ENCODE measurements at places on chromosomes 5 and 9. TPM values are rescaled to one million over a fixed set of nuclear protein-coding genes. Genes with fewer than 3 reads are reported as not detected.

GRCh38 chr5:102554728-102555127 is 55.9 kb upstream of the SLCO6A1 start:
- no peaks in the 10 kb centered on the region for H3K36me3 ChIP-seq
- no peaks in the 10 kb centered on the region for H3K4me1 ChIP-seq
- no peak overlapping the region for H3K27ac ChIP-seq
- no peaks in the 10 kb centered on the region for H3K27me3 ChIP-seq
- no peak overlapping the region for H3K4me3 ChIP-seq

DNA sequence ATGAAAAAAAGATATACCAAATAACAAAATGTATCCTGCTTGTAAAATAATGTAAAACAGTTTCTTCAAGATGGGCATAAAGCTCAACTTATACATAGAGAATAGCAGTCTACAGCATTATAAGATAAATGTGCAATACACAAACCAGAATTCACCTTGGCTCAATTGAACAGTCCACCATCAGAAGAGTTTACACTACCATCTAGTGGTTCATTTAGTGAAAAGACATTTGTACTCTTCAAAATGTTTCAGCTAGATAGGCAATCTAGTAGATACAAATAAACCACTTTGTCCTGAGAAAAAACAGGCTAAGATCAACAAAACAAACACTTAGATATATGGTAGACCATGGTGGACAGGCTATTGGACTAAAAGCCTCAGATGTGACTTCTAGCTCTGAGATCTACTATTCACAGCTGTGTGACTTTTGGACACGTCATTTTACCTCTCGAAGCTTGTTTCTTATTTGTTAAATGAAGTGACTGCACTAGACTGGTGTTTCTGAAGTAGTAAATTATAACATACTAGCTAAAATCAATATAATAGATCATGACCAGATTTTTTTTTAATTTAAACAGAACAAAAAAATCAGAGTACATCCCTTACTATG is 22.1 kb upstream of the TPD52L3 start:
- no peak overlapping the region for H3K4me3 ChIP-seq
- no peaks in the 10 kb centered on the region for H3K27me3 ChIP-seq
- no peak overlapping the region for H3K27ac ChIP-seq
- no peaks in the 10 kb centered on the region for H3K4me1 ChIP-seq

- H3K4me3 ChIP-seq = peak overlapping the region; percentile 18
- H3K27ac ChIP-seq = no peak overlapping the region
- H3K4me1 ChIP-seq = peaks cover 80% of the 10 kb centered on the region
- H3K27me3 ChIP-seq = no peaks in the 10 kb centered on the region
Observed at GRCh38 chr9:128091144-128091543, 23.1 kb downstream of the SLC25A25 start.

DNA sequence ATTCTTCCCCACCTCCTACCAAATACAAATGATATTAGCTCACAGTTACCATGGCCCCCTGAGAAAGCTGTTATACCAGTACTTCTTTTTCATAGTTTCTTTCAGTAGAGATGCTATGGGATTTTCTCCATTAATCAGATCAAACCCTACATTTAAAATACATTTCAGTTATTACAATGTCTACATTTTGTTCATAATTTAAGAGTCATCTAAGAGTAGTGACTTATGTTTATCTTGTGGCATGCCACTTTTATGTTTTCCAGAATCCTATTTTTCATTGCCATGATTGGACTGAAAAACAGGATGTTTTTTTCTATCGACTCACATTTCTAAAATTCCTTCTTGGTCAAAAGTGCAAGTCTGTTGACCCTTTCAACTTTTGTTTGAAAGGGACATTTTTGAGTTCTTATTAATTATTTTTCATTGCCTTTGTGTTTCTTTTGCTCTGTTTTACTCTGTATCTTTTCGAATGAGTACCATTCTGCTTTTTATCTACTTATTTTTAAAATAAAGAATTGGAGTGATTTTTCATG is 77.4 kb upstream of the ANXA1 start:
- no peak overlapping the region for H3K4me3 ChIP-seq
- no peaks in the 10 kb centered on the region for H3K36me3 ChIP-seq
- no peak for DNase-seq
- H3K27ac ChIP-seq = no peak overlapping the region
- no peaks in the 10 kb centered on the region for H3K27me3 ChIP-seq
- H3K4me1 ChIP-seq = peaks cover 17% of the 10 kb centered on the region

GRCh38 chr5:39109606-39110005 is 35.4 kb upstream of the RICTOR start:
- H3K27ac ChIP-seq = no peak overlapping the region
- DNase-seq = no peak
- H3K27me3 ChIP-seq = no peaks in the 10 kb centered on the region
- H3K4me1 ChIP-seq = no peaks in the 10 kb centered on the region
- no peaks in the 10 kb centered on the region for H3K36me3 ChIP-seq

DNA sequence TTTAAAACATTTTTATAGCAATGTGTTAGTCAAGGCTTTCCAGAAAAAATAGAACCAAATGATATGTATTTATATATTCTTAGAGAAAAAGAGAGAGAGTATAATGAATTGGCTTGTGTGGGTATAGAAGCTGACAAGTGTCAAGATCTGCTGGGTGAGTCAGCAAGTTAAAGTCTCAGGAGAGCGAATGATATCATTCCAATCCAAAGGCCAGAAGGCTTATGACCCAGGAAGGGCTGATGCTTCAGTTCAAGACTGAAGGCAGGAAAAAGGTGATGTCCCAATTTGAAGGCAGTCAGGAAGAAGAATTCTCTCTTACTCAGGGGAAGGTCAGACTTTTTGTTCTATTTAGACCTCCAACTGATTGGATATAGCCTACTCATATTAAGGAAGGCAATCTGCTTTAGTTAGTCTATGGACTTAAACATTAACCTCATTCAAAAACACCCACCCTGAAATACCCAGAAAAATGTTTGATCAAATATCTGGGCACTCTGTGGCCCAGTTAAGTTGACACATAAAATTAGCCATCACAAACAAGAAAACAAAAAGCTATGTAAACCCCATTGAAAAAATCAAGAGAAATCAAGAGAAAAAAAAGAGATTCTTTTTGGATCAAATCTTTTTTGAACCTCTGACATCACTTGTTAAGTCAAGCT is 189.6 kb downstream of the PIK3R1 start:
- H3K27ac ChIP-seq = no peak overlapping the region
- no peaks in the 10 kb centered on the region for H3K36me3 ChIP-seq
- H3K4me1 ChIP-seq = no peaks in the 10 kb centered on the region
- no peaks in the 10 kb centered on the region for H3K27me3 ChIP-seq

GRCh38 chr5:2610986-2611385 is 140.5 kb downstream of the IRX2 start:
- H3K4me1 ChIP-seq = no peaks in the 10 kb centered on the region
- H3K4me3 ChIP-seq = no peak overlapping the region
- no peaks in the 10 kb centered on the region for H3K27me3 ChIP-seq
- no peaks in the 10 kb centered on the region for H3K36me3 ChIP-seq
- DNase-seq = no peak

DNA sequence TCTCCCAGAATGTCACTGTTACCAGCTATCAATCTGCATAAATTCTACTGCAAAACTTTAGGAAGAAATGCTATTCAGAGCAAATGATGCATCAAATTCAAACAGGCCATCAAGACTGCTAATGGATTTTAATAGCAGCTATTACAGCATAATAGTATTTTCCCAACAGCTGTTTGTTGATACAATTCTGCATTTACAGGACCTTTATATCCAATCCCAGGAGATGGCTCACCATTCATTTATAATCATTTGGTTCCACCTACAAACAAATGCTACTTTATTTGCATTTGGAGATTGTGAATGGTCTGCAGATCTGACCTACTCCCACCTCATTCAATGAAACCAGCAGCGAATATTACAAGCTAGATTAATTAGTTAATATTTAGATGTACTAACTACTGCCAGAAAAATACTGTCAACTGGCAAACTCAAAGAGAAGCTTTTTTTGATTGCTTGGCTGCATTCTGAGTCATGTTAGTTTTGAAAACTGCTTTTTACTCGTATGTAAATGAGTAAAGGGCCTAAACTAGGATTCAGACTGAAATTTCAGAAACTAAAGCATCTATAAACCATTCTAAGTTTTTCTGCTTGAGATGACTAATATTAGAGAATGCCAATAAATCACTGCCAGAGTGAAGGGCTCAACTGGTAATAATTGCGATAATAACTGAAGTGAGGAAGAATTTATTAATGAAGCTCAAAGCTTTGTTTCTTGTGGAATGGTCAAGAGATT is 7.1 kb upstream of the PCA3 start:
- no peaks in the 10 kb centered on the region for H3K27me3 ChIP-seq
- H3K4me1 ChIP-seq = peaks cover 9% of the 10 kb centered on the region
- H3K27ac ChIP-seq = no peak overlapping the region
- DNase-seq = no peak
- H3K36me3 ChIP-seq = no peaks in the 10 kb centered on the region

DNA sequence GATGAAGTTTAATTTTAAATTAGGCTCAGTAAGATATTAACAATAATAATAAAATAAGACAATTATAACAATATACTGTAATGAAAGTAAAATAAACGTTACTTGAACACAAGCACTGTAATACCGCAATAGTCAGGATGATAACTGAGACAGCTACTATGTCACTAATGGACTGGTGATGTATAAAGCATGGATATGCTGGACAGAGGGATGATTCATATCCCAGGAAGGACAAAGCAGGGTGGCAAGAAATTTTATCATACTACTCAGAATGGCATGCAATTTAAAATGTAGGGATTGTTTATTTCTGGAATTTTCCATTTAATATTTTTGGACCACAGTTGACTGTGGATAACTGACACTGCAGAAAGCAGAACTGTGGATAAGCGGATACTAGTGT is 196.9 kb downstream of the VPS13A start:
- H3K27ac ChIP-seq = no peak overlapping the region
- no peak for DNase-seq
- H3K36me3 ChIP-seq = peaks cover 23% of the 10 kb centered on the region
- no peak overlapping the region for H3K4me3 ChIP-seq

- no peaks in the 10 kb centered on the region for H3K4me1 ChIP-seq
- no peaks in the 10 kb centered on the region for H3K27me3 ChIP-seq
- H3K4me3 ChIP-seq = no peak overlapping the region
- H3K27ac ChIP-seq = no peak overlapping the region
Observed at GRCh38 chr5:2531318-2531717, 220.2 kb downstream of the IRX2 start.

DNA sequence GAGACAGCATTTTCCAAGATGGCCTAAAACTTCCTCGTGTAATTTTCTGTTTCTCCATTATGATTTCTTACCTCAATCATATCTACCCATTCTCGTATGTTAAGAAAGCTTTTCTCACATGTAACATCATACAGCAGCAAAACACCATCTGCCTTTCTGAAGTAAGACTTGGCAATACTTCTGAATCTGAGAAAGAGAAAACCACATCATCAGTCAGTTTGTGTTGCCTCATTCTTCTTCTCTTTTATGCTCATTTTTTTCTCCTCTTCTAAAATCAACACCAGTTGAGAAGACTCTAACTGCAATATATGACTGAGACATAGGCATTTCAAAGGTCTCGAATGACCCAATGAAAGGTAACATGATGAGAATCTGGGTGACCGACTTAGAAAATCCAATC is 66.0 kb downstream of the RASEF start:
- no peak for DNase-seq
- no peaks in the 10 kb centered on the region for H3K27me3 ChIP-seq
- H3K4me3 ChIP-seq = no peak overlapping the region
- no peak overlapping the region for H3K27ac ChIP-seq

- no peak overlapping the region for H3K27ac ChIP-seq
- no peaks in the 10 kb centered on the region for H3K27me3 ChIP-seq
- DNase-seq = no peak
- no peaks in the 10 kb centered on the region for H3K36me3 ChIP-seq
- no peak overlapping the region for H3K4me3 ChIP-seq
Observed at GRCh38 chr5:56449071-56449640, 216.0 kb upstream of the ANKRD55 start.

DNA sequence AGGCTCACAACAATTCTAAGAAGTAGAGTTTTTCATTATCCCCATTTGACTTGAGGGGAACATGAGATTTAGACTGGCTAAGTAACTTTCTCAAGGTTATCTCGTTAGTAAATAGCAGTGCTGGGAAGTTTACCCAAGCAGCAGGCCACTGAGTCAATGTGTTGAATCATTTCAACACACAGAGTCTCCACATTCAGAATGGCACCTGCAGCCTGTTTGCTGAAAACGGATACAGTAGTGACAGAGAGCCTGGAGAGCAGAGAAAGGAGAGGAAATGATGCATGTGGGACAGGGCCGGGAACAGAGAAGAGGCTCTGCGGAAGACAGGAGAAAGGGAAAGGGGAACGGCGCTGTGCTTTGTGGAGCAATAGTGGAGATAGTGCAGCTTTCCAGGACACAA is 33.5 kb upstream of the ZSWIM6 start:
- H3K27ac ChIP-seq = peak overlapping the region; percentile 90
- no peaks in the 10 kb centered on the region for H3K27me3 ChIP-seq
- peak; percentile 60 for DNase-seq
- no peak overlapping the region for H3K4me3 ChIP-seq
- H3K4me1 ChIP-seq = peaks cover 54% of the 10 kb centered on the region

DNA sequence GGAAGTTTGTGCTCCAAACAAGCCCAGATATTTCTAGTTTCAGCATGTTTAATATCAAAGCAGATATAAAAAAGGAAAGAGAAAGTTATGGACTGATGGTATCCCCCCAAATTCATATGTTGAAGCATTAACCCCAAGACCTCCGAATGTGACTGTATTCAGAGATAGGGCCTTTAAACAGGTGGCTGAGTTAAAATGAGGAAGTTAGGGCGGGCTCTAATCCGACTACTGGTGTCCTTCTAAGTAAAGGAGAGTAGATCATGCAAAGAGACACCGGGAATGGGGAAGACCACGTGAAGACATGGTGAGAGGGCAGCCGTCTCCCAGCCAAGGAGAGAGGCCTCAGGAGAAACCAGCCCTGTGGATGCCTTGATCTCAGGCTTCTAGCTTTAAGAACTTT is 324.1 kb upstream of the KIF2A start:
- no peaks in the 10 kb centered on the region for H3K36me3 ChIP-seq
- no peak overlapping the region for H3K4me3 ChIP-seq
- no peaks in the 10 kb centered on the region for H3K27me3 ChIP-seq
- no peak overlapping the region for H3K27ac ChIP-seq

FBXW2 gene
- polyA plus RNA-seq = 19.2 TPM

CCL27 gene
- polyA plus RNA-seq = not detected

PTGS1 gene
- 15.4 TPM for polyA plus RNA-seq

ARL14EPL gene
- polyA plus RNA-seq = not detected

CDC25C gene
- 0.75 TPM for polyA plus RNA-seq
